Nucleus accumbens (tissue), 56 donors: ENCODE measurements at places on chromosomes 7 and 10.

- no peak for DNase-seq
Measured at GRCh38 chr7:80087771-80088170, 46.9 kb upstream of the GNAI1 start.

DNA sequence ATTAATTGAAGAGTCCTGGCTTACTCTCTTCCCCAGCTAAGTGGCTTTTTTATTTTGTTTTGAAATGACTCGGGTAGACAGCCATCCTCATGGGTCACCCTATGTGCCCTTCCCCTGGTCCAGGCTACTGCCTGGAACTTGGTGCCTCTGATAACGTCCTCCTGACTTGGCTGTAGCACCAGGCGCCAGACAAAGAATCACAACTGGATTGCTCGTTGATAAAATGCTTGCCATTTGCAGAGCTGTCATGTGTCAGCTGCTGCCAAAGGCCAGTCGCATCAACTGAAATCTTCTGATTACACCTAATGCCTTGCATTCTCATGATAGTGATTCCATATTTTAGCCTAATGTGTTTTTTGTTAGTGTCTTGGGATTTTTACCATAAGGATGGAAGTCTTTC is 27.4 kb upstream of the ABLIM1 start:
- DNase-seq: no peak

DNA sequence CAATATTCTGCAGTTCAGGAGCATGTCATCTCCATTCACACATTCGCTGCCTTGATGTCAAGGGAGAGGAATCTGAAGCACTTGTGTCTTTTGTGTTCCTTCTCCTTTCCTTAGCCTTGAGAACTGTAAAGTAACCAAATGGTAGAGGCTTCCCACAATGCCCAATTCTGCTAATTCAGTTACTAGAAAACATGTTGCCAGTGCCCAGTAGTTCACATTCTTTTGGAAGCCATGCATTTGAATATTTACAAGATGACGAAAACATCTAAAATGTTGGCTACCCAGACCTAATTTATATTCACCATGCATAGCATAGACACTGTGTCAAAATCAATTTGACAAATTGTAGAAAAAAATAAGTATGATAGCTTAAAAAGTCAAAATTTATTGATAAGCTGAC is 852.7 kb upstream of the PHF14 start:
- DNase-seq: no peak

- DNase-seq: no peak
Measured at GRCh38 chr7:98686466-98687080, 69.5 kb downstream of the NPTX2 start.

DNA sequence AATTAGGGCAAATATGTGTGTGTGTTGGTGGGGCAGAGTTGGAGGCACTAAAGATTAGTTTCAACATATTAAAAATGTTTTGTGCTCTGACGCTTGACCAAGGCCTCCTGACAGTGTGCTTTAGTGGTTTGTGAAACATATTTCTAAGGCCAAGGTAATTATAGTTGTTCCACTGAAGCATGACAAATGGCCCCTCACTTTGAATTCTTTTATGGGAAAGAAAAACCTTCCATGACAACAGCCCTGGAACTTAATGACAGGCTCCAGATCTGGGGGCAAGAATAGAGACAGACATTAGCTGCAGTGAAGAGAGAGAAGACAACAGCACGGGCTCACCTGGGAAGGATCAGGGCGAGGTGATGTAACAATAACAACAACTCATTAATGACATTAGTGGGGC is 155.8 kb downstream of the CHN2 start:
- no peak for DNase-seq

DNA sequence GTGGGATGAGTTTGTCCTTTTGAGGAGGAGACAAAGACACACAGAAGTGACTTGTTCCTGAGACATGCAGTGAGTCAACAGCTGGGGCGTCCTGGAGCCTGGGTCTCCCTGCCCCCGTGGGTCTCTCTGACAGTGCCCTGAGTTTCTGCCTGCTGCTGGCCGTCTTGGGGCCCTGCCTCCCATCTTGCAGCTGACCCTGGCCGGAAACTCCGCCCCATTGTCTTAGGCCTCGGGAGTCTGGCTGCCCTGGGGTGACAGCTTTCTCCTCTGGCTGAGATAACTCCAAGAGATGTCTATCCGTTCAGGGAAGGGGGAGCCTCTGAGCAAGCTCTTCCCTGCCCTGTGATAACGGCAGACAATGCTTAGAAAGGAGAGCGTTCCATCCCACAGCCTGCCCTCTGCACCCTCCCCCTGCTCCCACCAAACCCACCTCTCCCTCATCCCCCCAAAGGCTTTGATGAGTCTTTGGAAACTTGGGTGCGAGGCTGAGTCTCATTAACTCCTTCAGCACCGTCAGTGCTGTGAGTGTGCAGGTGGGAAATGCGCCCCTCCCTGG is 69.5 kb upstream of the PODXL start:
- no peak for DNase-seq
